ENCODE measurements at places on chromosomes 1 and 21. TPM values are rescaled to one million over a fixed set of nuclear protein-coding genes. Genes with fewer than 3 reads are reported as not detected.

HSD3B1 gene
- not detected for total RNA-seq

ESPN gene
- total RNA-seq = 0.45 TPM

CGN gene
- total RNA-seq = 0.45 TPM

SPRR2G gene
- not detected for total RNA-seq

FAM72D gene
- total RNA-seq = 0.94 TPM

PLA2G2F gene
- not detected for total RNA-seq

KCNA10 gene
- not detected for total RNA-seq

BSND gene
- not detected for total RNA-seq

C4BPA gene
- total RNA-seq = not detected

MCOLN3 gene
- not detected for total RNA-seq

GNL2 gene
- total RNA-seq = 88.0 TPM
